ENCODE measurements at places on chromosomes 5 and 9.

DNA sequence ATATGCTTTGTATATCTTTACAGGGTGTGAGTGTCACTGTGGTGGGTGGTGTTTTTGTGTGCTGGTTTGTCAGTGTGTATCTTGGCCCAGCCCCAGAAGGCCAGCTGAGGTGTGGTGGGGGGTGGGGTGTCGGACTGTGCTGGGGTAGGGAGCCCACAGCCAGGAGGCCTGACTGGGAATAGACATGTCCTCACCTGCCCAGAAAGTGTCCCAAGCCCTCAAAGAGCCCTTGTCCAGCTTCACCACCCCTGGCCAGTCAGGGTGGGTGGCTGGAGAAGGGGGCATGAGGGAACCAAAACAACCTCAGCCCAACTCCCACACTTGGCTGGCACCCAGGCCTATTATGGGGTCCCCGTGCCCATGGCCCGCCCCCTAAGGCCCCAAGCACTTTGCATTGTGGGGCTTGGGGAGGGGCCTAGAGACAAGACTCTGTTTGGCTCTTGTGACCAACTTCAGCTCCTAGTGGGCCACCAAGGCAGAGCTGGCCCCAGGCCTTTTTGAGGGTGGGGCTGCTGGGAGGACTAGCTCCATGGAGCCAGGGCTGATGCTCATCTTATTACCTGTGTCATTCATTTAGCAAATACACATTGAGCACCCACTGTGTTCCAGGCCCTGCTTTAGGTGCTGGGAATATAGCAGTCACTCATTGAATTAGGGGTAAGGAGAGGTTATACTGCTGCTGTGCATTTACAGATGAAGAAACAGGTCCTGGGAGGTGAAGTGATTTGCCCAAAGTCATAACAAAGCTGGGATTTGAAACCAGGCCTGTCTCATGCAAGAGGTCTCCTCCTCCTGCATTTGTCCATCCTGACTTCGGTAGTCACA, 56.2 kb upstream of the PSD2 start:
- no peak for DNase-seq

DNA sequence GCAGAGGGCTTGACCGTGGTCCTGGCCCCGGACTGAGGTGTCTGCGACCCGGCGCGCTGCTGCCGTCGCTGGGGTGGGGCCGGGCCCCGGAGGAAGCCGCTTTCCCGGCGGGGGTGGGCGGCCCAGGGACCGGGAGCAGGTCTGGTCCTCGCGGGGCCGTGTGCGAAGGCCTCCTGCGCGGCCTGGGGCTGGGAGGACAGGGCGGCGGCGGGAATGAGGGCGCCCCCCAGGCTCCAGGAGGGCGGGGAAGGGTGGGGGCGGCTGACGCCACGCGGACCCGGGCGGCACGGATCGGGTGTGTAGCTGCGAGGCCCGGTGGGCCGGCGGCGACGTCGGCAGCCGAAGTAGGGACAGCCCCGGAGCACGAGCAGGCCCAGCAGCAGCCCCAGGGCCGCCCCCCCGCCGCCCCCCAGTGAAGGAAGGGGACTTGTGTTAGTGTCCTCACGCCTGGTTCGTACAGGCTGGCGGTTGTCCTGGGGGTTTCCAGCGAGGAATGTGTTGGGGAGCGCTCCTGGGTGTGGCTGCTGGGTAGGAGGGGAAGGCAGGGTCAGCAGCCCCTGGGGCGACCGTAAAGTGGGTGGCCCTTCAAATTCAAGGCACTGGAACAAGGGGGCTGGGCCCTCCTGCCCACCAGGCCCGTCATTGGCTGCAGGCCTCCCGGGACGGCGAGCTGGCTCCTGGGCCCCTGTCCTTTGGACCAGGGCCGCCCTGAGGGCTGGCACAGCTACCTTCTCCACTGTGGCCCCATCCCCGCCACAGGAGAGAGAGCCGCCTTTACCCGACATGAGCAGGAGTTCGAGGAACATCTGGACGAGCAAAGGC, 597 bp upstream of the TMEM250 start:
- DNase-seq: no peak

- DNase-seq: no peak
These were observed 216.8 kb upstream of the PIK3R1 start for GRCh38 chr5:67998709-67999261.

DNA sequence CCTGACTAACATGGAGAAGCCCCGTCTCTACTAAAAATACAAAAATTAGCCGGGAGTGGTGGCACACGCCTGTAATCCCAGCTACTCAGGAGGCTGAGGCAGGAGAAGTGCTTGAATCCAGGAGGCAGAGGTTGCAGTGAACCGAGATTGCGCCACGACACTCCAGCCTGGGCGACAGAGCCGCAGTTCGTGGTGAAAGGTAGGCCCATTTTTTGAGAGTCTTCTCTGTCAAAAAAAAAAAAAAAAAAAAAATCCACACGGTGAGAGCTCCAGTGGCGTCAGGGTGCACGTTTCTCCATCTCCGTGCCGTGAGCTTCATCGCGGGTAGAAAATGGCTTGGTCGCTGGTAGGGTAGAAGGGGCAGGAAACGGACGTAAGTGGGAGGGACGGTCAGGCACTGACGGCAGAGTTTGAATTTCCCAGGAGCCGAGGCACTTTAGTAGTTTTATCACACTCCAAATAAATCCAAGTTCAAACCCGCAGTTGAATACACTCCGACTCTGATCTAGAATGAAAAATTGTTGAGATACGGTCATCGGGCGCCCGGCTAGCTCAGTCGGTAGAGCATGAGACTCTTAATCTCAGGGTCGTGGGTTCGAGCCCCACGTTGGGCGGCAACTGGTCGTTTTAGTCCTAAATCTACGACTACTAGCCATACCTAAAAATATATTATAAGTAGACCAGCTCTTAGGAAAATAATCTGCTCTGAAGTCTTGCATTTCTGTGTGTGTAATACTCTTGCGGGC, 2.4 kb upstream of the TRIM7 start:
- DNase-seq: no peak

- DNase-seq: no peak
These were observed 1.3 kb downstream of the CD74 start for GRCh38 chr5:150411245-150411979.

- no peak for DNase-seq
These were observed 42.1 kb upstream of the RARS1 start for GRCh38 chr5:168443950-168444700.

DNA sequence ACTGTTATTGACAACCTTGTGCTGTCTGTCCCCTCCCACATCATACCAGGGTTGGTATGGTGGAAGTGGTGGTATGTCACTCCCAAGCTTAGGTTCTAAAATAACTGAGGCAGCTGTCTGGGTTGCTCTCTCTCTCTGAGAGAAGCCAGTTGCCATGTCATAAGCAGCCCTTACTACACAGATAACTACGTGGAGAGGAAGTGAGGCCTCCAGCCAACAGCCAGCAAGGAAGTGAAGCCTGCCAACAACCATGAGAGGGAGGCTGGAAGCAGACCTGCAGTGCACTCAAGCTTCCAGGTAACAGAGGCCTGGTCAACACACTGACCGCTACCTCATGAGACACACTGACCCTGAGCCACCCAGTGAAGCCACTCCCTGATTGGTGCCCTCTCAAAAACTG, 18.6 kb downstream of the CTNNAL1 start:
- DNase-seq: no peak

- no peak for DNase-seq
These were observed 19.1 kb downstream of the TNFSF8 start for GRCh38 chr9:114911167-114911821.

DNA sequence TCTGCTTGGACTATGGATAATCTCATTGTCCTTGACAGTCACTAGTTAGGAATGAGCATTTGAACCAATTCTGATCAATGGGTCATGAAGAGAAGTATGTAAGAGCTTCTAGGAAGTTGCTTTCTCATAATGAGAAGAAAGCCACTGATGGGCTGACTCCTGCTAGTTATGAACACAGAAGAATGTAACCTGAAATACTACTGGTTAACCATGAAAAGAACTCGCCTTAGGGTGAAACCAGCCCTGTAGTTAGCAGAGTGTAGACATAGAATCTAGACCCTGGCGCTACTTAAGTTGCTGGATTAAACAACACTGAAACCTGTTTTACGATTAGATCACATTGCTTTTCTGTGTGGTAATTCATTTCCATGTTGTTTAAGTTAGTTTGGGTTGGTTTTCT, 26.6 kb downstream of the SLF1 start:
- no peak for DNase-seq

DNA sequence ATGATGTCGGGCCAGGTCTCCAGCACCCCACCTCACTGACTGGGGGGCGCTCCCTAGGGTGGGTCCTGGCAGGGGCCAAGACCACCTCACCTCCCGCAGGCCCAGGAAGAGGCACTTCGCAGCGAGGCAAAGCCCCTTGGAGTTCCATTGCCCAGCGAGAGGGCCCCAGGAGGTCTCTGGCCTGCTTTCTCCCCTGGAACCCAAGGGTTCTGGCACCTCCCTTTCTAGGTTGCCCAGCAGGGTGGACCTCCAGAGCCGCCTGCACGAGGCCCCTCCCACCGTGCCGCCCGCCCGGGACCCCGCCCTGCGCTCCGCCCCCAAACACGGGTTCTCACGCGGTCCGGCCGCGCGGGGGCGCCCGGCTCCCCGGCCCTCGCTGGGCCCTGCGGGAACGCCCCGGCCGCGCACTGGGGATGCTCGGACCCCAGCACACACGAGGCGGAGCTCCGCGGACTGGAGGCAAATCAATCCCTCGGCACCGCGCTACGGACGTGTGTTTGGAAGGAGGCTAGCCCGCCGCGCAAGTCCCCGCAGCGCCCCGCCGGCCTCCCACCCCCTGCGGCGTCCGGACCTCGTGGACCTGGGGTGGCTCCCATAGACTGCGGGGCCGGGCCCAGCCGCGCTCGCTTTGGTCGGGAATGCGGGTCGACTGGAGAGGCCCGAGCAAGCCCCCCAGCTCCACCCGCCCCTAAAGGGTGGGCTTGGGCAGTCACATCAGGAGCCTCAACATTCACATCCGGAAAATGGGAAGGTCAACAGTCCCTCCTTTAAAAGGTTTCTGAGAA, 99.5 kb upstream of the LMX1B start:
- no peak for DNase-seq

- DNase-seq: peak; percentile 31
These were observed 259.1 kb downstream of the SYK start for GRCh38 chr9:91060520-91061343.

GRCh38 chr5:137091472-137091871, 407.7 kb downstream of the SPOCK1 start:
- no peak for DNase-seq

GRCh38 chr5:152694231-152694630, 289.2 kb upstream of the NMUR2 start:
- DNase-seq: no peak

- DNase-seq: no peak
These were observed 34.4 kb downstream of the COL23A1 start for GRCh38 chr5:178555771-178556211.

DNA sequence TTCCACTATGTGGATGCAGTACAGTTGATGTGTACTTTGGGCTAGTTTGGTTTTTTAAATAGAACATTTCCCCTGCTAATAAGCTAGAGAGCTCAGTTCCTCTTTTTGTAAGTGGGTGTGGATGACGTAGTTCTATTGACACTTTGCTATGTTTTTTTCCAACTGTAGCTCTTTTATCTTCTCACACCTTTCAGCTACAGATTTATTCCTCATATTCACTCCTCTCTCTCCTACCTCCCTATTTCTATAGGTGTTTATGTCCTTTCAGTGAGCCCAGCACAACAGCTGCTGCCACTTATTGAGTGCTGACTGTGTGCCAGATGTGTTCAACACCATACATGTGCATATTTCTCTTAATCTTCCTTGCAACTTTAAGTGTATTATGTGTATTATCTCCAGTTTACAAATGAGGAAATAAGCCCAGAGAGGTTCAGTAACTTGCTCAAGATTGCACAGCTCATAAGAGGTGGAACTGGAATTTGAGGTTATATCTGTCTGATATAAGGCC, 215.7 kb downstream of the SEMA6A start:
- DNase-seq: no peak

DNA sequence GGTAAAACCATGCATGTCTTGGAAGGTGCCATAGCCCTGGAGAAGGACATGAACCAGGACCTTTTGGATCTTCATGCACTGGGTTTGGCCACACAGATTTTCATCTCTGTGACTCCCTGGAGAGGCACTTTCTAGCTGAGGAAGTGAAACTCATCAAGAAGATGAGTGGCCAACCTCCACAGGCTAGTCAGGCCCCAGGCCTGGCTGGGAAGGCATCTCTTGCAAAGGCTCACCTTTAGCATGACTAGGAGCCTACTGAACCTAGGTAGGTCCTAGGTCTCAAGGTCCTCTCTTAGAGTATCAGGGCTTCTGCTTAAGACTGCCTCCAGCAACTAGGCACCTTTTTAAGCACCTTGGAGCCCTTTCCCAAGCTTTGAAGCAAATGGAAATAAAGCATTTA, 1448.7 kb upstream of the ACO1 start:
- DNase-seq: no peak

DNA sequence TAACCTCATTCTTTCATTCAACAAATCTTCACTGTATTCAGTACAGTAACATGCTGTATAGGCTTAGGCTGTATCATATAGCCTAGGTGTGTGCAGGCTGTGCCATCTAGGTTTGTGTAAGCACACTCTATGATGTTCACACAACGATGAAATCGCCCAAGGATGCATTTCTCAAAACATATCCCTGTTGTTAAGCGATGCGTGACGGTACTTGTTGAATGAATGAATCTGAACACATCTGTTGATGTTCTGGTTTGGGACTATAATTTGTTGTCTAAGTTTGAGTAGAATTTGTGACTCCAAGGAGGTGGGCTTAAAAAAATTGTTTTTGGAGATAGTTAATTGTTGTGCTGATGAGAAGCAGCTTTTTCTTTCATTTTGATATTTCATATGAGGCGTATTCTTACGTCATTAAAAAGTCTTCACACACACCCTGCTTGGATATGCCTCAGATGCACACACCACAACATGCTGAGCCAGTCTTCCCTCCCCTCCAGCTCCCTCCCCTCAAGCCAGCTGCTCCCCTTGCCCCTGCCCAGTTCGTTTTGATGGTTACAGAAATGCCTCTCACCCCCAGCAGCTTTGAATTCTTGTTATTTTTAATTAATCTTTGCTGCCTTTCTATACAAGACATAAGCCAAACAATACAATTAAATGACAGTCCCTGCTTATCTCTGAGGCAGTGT, 5.5 kb upstream of the PSAT1 start:
- DNase-seq: no peak

GRCh38 chr9:13429301-13430190, 150.1 kb upstream of the MPDZ start:
- DNase-seq: no peak

DNA sequence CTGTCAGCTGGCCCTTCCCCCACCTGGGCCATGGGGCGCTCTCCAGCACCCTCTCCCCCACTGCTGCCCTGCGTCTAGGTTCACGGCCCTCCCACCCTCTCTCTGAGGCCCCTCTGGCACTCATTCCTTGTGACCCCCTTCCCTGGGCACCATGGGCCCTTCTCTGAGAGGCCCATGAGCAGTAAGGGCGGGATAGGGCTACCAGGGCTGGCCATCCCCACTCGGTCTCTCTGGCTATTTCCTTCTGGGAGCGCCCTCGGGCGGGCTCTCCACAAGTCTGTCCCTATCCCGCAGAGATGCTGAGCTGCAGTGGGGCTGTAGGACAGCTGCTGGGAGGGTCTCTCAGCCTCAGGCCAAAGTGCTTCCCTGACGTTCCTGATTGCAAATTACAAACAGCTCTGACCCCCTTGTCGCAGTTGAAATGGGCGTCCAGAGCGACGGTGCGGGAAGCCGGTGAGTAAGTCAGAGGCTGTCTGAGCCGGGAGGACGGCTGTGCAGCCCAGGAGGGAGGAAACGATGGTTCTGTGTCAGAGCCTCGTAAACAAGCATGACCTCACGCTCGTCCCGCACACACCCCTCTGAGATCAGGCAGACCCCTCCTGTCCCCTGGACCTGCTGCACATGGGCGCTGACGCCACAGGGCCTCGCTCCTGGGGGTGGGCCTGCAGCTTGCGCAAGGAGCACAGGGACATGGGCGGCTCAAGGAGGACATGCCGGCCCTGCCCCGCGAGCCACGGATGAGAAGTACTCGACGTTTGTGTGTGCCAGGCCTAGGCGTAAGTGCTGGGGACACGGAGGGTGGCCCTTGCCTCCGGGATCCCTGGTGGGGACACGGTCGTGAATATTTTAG, 36.3 kb upstream of the GFPT2 start:
- no peak for DNase-seq
